ENCODE measurements at places on chromosomes 1 and 21. TPM values are rescaled to one million over a fixed set of nuclear protein-coding genes. Genes with fewer than 3 reads are reported as not detected.

Gene TTC34
- polyA plus RNA-seq: 0.03 TPM

Gene ZNF648
- 0.01 TPM for polyA plus RNA-seq

Gene GSTM2
- 86.8 TPM for polyA plus RNA-seq

Gene OR2L2
- not detected for polyA plus RNA-seq

GRCh38 chr1:56477164-56478111, 101.9 kb downstream of the PLPP3 start:
- DNase-seq: peak; percentile 59

DNA sequence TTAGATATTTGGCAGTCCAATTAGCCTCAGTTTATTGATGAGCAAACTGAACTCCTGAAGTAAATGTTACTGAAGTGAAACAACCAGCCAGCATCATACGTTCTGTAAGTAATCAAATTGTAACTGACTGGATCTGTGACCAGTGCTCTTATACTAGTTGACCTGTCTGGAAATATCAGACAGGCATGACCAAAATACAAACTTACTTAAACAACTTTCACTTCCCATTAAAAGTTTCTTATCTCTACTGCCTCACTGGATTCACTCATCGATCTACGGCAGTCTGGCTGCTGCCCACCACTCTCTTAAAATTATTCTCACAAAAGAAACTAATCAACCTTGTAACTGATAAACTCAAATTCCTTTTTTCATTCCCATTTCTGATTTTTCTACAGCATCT, 56.4 kb downstream of the WDR3 start:
- DNase-seq: no peak

GRCh38 chr1:207309745-207310273, 11.7 kb upstream of the CD55 start:
- DNase-seq: peak; percentile 24

- no peak for DNase-seq
These were observed 179.8 kb upstream of the KCNK2 start for GRCh38 chr1:214902636-214903320.

DNA sequence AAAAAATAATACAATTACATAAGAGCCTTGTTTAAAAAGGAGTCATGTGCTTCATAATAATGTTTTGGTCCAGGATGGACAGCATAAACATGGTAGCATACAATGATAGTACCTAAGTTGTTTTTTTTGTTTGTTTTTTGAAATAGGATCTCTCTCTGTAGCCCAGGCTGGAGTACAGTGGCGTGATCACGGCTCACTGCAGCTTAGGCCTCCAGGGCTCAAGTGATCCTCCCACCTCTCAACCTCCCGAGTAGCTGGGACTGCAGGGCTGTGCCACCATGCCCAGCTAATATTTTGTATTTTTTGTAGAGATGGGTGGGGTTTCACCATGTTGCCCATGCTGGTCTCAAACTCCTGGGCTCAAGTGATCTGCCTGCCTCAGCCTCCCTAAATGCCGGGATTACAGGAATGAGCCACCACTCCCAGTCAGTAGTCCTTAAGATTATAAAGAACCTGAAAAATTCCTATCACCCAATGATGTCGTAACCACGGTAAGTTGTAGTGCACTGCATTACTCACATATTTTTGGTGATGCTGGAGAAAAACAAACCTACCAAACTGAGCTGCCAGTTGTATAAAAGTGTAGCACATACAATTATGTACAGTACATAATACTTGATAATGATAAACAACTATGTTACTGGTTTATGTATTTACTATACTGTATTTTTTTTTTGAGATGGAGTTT, 22.4 kb upstream of the RCOR3 start:
- no peak for DNase-seq
